Kidney epithelial cell (primary cell): ENCODE measurements at places on chromosomes 12 and 14. TPM values are rescaled to one million over a fixed set of nuclear protein-coding genes. Genes with fewer than 3 reads are reported as not detected.

DNA sequence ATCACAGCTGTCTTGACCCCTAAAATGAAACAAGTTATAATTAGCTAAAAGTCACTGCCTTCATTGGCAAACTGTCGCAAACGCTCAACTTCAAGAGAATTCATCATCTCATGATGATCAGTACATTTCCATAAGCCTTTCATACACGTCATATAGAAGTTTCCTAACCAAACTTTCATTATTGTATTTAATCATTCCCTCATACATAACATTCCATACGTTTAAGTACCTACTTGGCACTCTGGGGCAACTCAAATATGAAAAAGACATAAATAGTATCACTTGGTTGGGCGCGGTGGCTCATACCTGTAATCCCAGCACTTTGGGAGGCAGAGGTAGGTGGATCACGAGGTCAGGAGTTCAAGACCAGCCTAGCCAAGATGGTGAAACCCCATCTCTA, 12.4 kb upstream of the PPP2R5E start:
- DNase-seq = no peak

- no peak for DNase-seq
Observed at GRCh38 chr12:52870361-52871290, 21.8 kb upstream of the KRT78 start.

GRCh38 chr12:11609045-11609444, 40.4 kb upstream of the ETV6 start:
- no peak for DNase-seq

DNA sequence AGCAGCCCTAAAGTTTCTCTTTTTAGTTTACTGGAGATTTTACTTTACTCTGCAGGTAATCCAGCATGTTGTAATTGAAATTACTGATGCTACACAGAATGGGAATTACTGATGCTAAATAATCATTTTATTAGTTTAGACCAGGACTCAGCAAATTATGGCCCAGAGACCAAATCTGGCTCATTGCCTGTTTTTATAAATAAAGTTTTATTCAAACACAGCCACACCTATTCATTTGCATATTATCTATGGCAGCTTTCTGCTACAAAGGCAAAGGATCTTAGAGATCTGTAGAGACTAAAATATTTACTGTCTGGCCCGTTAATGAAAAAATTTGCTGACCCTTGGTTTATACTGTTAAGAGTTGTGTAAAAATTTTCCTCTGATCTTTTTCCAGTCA, 216.1 kb downstream of the FUT8 start:
- no peak for DNase-seq

DNA sequence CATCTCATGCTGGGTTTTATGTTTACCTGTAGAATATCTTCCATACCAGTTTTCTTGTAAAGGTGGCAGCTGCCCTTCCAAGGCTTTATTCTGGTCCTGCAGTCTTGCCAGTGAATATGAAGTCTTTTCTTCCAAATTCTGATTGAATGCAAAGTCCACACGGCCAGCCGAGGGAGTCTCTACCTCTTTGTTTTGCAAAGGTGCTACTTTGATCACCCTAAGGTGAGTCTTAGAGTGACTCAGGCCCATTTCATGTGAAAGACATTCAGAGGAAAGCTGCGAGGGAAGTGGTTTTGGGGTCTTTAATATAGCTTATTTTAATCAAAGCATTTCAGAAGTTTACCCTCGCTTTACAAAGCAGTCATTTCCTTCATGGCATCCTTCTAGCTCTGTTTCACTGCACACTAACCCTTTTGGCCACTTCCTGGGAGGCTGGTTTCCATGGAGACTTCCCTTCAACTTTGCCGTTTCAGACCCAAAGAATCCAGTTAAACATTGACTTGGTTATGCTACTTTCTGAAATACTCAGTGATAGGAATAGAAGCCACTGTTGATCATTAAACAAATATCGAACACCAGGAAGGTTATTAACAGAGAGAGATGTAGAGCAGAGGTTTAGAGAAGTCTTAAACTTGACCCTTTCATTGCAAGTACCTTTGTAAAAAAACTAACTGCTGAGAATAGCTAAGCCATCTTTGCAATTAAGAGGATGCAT, at the start of gene CCDC198:
Gene CCDC198 (minus strand): TSS at position 391 of the 715 bp plus-strand sequence. CDS start 142 bp downstream, at position 249.
- DNase-seq = peak; percentile 97

GRCh38 chr12:9856151-9856550, 13.0 kb downstream of the CLEC2B start:
- no peak for DNase-seq

GRCh38 chr12:59594943-59595500, 807 bp upstream of the SLC16A7 start:
- DNase-seq = no peak

- DNase-seq = no peak
Observed at GRCh38 chr14:56899829-56900228, 89.5 kb upstream of the OTX2 start.

DNA sequence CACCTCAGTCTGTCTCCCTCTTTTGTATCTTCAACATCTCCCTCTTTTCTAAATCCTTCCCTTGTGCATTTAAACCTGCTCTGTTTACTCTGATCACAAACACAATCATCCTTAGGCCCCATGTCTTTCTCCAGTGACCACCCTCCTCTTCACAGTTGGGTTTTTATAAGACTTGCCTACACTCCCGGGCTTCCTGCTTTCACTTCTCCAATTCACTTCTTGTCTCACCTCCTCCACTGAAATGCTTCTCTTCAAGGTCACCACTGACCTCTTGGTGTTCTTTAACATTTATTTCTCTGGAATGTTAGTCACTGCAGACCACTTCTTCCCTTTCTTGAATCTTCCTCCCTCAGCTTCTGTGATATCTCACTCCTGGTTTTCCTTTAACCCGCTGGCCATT, 8.7 kb upstream of the SMCO2 start:
- no peak for DNase-seq

Gene PPP1R36
- 0.75 and 1.2 TPM in 2 replicates for total RNA-seq

DNA sequence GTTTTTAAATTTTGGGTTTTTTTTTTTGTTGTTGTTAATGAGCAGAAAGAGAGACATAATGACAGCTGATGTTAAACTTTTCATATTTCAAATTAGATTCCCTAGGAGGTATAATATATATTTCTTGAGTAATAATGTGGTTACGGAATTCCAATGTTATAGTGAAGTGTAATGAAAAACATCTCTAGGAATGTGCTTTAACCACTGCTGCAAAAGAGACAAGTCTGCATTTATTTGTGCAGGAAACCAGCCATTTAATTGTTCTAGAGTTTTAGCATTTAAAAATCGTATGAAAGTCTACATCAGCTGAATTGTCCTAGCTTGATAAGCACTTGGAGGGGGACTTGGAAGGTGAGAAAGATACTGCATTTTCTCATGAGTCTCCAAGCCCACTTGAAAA, 14.3 kb downstream of the SERPINA10 start:
- no peak for DNase-seq

DNA sequence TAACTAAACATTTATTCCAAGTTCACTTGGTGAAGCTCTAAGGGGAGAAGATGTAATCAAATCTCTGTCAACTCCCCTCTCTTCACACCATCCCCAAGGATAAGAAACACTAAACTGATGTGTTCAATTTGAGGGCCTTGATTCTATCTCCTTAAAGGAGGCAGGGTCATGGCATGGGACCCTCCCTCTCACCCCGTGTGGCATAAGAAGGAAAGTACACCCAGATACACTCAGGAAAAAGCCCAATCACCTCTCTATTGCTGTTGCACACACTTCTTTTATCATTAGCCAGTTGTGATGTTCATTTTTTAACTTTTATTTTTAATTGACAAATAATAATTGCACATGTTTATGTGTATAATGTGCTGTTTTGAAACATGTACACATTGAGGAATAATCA, 35.1 kb downstream of the WASHC3 start:
- no peak for DNase-seq

DNA sequence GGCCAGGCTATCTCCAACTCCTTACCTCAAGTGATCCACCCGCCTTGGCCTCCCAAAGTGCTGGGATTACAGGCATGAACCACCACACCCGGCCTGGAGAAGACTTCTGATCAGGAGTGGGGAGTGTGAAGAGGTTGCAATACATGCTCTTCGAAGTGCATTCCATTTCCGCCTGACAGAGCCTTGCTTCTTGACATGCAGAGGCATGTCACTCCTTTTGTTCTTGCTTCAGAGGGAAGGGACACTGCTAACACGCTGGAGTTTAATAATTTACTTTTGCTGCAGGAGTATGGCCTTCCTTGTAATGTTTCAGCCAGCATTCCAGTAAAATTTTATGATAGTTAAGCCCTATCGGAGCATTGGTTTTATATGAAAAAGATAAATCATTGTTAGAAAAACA, 74.9 kb downstream of the SLC25A47 start:
- DNase-seq = peak; percentile 56

DNA sequence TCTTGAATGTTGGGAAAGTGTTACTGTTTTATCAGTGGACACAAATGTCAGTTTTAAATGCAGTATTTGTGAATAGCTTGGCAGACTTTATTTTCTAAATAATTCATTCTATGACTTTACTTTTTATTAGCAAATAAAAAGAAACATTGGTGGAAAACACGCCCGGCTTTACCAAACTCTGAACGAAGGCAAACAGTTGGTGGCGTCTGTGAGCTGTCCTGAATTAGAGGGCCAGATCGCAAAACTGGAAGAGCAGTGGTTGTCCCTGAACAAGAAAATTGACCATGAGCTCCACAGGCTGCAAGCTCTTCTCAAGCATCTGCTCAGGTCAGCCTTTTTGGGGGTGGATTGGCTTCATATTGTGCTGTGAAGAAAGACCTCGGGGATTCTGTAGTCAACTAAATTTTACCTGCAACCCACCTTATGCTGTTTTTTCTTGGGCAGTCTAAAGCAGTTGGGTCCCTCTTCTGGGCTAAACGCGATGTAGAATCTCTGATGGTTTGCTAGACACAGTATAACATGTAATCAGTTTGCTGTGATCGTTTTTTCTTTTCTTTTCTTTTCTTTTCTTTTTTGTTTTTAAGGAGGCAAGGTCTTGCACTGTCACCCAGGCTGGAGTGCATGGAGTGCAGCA, 156.4 kb downstream of the ESR2 start:
- DNase-seq = no peak

- DNase-seq = no peak
Observed at GRCh38 chr12:66055837-66056319, 74.7 kb downstream of the LLPH start.

Gene GLIPR1L2
- total RNA-seq = 0.14 and 0.29 TPM in 2 replicates

DNA sequence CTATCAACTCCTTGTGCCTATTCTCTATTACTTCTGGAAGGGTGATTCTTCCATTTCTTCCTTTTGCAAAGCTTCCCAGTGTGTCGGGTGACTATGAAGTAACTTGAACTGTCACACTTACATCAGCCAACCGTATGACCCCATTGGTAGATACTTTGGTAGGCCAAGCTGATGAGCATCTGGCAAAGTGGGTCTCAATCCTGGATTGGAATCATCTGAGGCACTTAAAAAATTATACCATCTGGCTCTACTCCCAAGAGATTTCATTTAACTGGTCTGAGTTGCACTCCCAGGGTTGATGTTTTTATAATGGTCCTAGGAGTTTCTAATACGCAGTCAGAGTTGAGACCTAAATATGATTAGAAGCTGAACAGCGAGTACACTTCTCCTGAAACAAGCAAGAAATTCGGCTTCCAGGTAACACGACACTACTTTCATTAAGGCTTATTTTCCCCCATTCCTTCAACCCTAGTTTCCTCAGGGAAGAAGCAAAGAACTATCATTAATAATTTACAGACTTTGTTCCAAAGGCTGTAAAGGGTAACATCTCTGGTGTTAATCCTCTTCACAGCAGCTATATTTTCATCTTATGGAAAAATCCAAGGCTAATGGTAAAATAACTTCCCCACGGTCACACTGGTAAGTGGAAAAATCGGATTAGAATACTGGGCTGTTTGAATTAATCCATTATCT, 76.8 kb downstream of the PDE6H start:
- no peak for DNase-seq

Gene ADCY6
- total RNA-seq = 24.3 and 26.2 TPM in 2 replicates

DNA sequence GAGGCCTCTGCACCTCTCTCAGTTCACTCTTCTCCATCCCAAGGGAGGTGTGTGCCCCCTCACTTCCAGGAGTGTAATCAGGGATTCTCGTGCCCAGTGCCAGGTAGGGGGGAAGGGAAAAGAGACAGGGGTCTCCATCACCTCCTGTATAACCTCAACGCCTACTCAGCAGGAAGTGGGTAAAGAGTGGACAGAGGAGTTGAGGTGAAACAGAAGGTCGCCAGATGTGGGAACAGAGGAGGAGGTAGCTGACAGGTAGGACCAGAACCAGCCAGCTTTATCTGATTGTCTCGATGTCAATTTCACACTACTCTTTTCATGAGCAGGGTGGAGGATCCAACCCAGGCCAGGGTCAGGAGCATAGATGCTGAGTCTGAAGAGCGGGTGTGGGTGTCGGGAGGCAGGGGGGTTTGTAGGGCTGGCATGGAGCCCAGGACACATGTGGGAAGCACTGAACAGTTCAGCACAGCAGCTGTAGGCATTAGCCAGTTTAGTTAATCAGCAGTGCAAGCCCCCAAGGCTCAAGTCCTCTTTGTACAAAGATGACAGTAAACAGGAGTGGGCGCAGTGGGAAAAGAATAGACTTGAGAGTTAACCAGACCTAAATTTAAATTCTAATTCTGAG, 213.5 kb downstream of the PELI2 start:
- DNase-seq = no peak

GRCh38 chr14:20614038-20614840, 23.1 kb upstream of the RNASE12 start:
- DNase-seq = no peak

GRCh38 chr12:128974881-128975280, 121.6 kb downstream of the GLT1D1 start:
- DNase-seq = no peak

DNA sequence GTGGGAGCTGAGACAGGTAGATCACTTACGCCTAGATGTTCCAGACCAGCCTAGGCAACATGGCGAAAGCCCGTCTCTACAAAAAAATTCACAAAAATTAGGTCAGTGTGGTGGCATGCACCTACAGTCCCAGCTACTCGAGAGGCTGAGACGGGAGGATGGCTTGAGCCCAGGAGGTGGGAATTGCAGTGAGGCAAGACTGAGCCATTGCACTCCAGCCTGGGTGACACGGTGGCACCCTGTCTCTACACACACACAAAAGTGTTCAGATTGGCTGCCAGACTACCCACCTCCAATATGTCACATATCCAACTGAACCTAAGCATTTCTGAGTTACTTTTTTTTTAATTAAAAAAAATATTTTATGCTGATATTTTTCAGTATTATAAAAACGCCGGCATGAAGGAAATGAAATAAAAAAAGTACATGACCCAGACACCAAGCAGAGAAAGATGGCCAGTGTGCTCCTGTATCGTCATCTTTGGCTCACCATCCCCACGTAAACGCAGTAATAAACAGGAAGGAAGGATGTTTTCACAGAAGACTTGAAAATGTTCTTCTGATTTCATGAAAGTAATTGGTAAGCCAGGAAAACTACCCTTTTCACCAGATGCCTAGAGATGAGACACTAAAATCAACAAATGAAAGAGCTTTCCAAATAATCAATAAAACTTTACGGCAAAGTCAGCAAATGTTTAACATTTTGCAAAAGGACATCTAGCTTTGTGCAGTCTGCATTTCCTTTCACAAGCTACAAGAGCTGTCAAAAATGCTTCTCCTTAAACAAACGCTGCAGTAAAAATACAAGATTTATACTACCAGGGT, 26.4 kb downstream of the CDC42BPB start:
- no peak for DNase-seq
